NCI-H2029 treated with DMSO at 0.1 percent for 48 hours (cell line): ENCODE measurements at places on chromosomes 6 and 20.

DNA sequence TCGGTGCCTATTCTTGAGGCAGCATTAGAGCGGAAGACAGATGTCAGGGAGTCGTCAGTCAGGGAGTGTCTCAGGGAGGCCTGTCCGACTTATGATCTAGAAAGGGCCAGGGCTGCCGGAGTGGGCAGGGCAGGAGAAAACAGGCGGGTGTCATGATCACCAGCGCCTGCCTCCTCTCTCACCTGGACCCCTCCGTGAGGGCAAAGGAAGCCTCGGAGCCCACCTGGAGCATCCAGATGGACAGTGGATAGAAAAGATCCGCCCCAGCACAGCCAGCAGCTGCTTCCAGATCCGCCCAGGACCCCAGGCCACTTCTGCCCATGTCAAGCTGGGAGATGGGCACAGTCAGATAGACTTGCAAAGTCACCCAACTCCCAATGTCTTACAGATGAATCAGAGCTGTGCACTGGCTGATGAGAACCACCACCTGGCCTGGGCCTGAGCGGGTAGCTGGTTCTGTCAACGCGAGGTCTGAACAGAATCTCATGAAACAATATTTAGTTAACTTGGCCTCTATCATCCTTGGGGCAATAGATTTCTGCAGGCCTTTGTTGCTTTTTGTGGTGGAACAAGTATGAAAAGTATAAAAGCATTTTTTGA, 22.2 kb downstream of the PSMG4 start:
- DNase-seq, result no peak

DNA sequence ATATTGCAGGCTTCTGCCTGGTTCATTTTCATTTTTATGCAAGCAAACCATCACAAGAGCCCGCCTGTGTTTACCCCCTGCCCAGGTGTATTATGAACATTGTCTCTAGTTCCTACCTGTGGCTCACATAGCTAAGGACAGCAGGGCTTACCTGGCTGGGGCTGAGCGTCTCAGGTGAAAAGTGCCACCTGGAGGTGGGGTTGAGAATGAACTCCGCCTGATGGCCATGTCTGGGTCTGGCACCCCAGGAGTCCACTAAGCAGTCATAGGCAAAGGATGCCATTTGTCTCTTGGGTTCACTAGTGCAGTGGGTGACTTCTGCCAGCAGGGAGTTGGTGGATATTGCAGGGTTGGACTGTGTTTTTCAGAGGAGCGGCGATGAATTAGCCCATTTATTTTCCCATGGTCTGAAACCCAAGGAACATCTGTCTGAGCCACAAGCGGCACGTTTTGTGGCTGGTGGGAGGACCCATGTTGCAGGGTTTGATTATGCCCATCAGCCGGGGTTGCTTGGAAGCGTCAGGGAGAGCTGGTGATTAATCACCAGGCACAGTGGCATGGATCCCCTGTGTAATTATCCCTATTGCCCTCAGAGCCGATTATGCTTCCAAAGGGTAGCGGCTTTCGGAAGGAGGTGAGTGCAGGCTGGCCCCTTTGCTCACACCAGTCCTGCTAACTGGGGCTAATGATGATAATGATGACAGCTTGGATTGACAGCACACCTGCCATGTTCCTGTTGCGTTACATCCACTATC, 92.1 kb downstream of the CDH26 start:
- peak; percentile 36 for DNase-seq

DNA sequence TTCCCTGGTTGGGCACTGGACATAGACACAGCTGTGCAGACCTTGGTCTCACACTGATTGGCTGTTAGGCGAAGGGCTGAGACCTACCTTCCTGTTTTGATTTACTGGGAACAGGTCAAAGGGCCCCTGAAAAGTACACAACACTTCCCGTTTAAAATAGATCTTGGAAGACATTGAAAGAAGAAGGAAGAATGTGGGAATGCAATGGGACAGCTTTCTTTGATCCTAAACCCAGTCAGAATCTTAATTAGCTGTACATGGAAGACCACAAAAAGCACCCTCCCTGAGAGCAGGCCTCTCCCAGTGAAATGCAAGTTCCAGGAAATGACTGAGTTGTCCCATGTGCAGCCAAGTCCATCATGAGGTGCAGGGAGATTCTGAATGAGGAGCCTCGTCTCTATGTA, 83.6 kb upstream of the EXOC2 start:
- DNase-seq, result no peak

- peak; percentile 1 for DNase-seq
Measured at GRCh38 chr6:29834564-29835436, 7.2 kb downstream of the HLA-G start.

DNA sequence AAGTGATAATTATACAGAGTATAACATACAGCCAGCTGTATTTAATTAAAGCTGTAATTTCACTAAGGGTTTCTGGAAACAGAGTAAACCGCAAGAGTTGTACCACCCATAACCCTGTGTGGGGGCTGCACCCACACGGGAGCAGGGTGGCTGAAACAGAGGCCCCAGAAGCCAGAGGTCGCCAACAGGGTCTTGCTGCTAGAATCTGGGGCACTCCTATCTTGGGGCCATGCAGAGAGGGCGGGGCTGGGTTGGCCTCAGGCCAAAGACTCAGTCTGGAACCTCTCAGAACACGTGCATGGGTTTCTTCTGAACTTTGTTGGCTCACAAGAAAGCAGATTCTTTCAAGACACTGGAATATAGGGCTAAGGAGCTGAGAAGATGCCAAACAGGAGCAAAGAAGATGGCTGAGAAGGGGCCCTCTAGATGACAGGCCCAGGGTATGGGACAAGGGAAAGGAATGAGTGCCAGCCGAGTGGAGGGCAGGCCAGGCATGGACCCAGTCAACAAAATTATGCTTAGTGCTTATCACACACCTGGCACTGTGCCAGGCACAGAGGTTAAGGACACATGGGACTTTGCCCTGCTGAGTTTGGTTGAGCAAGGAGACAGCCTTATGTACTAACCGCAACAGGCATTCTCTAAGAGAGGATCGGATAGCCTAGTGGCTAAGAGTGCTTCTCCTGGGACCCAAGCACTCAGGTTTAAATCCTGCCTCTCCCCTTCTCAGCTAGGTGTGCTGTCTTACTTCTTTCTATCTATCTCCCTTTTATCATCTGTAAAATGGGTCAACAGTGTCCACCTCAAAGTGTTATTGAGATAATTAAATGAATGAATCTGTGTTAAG, 96.6 kb upstream of the FOXP4 start:
- peak; percentile 22 for DNase-seq

GRCh38 chr6:45474376-45474775, 96.6 kb upstream of the SUPT3H start:
- no peak for DNase-seq

GRCh38 chr20:8077137-8077466, 55.0 kb upstream of the PLCB1 start:
- DNase-seq, result no peak

DNA sequence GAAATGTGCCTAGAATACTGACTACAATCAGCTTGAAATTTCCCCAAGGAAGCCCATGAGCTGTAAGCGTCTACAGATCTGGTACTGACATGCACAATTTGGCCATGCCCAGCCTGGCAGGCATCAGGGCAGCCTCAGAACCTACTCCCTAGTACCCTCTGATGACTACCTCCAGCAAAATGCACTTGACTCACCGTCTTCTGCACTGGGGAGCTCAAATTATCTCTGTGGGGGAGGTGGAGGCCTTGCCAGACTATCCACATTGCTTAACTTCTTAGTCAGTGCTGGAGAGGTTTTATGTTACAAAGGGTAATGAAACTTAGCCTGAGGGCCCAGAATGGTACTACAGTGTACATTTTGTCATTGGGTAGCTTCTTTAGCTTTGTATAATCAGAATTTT, 126.0 kb upstream of the ADGRF1 start:
- DNase-seq, result no peak

DNA sequence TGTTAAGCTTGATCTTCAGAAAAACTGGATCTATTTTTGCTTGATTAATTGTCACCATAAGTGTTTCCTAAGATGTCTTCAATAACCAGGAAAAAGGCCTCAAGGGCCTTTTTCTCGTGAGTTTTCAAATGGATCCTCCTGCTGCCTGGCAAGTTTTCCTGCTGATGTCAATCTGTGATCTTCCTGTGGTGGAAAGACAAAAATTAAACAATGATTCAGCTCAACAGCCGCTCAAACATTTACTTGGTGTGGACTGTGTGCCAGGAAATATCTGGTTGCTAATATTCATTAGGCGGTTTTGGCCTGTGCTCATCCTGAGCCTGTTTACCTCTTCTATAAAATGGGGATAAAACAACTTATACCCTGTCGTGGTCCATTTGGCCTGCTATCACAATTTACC, 35.4 kb upstream of the SSTR4 start:
- DNase-seq, result no peak

DNA sequence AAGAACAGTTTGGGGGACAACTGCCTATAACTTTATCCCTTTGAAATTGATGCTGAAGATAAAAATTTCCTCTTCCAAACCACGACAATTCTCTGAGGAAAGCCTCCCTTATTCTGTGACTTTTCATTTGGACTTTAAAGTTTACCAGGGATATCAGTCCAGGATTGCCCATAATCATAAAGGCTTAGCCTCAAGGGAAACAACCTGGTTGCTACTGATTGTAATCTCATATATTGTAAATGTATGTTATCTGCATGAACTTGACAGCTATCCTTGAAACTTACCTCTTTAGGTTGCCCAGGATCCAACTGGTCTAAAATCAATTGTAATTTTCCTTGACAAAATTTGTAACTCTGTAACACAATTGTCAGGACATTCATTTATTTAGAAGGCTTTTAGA, 23.8 kb downstream of the TBC1D32 start:
- no peak for DNase-seq

GRCh38 chr20:1038205-1038604, 36.1 kb upstream of the RSPO4 start:
- no peak for DNase-seq

DNA sequence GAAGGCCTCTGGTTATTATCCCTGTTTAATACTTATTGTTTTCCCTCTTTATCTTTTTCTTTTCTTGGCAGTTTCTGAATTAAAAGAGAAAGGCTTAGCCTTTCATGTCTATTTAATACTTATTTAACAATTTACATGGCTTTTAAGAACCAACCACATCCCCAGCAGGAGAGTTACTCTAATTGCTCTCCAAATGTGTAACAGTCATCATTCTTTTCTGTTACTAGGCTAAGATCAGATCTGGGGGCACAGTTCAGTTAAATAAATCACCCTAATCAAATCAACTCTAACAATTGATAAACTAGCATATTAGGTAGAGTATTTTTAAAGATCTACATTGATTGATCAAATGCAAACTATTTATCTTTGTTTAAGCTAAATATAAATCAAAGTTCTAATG, 54.1 kb upstream of the NT5E start:
- no peak for DNase-seq

DNA sequence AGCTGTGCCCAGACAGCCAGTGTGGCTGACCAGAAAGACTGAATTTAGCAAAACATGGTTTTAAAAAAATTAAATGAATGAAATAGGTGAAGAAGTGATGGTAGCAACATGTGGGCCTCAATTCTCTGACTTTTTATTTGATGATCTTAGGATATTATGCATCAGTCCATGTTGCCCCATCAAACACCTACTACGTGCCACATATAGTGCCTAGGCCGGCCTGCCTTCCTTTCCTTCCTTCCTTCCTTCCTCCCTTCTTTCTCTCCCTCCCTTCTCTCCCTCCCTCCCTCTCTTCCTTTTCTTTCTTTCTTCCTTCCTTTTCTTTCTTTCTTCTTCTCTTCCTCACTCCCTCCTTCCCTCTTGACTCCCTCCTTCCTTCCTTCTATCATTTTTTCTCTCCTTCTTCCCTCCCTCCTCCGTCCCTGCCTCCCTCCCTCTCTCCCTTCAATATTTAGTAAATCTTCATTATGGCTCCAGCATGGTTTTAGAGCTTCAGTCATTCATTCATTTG, 209.8 kb downstream of the TSHZ2 start:
- no peak for DNase-seq

GRCh38 chr6:21883595-21884328, 290.2 kb downstream of the SOX4 start:
- no peak for DNase-seq

DNA sequence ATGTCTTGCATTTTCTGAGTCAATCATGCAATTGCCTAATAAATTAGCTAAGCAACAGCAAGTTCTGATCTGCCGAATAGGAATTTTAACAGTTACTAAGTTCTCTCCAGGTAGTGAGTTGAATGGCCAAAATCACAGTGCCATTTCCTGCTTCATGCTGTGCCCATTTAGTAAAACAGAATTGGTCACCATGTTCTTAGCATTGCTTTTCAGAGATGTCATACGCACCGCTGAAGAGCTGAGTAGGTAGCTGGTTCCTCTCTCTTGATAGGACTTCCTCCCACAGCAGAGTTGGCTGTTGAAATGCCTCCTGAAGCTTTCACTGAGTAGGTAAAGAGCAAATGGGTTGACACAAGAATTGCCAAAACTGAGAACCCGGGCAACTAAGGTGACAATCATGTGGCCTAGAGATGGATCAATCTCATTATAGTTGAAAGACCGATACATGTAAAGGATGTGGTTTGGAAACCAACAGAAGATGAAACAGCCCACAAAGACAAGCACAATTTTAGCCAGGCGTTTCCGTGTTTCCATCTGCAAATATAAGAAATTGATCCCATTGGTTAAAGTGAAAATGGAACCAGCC, 57.1 kb upstream of the GJE1 start:
- DNase-seq, result no peak

DNA sequence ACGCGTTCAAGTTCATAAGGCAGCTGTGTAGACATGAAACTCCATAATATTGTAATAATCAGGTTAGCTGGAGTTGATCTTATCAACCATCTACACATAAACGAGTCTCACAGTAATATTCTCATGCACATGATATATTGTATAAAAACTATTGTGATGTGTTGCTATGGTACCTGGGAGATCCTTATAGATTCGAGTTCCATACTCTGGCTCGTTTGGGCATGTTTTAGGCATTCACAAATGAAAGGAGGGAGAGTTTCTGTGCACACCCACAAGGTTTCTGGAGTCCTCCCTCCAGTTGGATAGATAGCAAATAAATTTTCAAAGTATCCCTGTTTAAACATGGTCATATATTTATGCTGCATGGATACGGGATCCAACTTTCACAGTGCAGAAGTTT, 567.5 kb upstream of the SLC35B3 start:
- no peak for DNase-seq

GRCh38 chr20:16246870-16247269, 326.4 kb downstream of the KIF16B start:
- no peak for DNase-seq

DNA sequence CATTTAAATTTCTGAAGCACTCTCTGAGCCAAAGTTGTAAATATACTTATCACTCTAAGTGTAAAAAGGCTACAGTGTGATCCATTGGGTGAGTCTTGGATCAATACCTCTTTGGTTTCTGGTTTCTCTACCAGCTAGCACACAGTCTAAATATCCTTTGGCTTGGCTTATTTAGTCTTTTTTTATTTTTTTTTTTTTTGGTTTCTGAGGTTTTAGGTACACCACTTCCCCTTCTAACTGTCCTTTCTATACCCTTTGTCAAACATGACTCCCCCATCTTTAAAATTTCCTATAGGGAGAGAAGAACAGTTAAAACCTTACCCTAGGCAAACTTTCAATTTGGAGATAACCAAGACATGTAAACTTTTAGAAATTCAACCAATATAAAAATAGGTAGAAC, 379.0 kb downstream of the PHF3 start:
- DNase-seq, result no peak

GRCh38 chr6:55293116-55293515, 34.2 kb upstream of the GFRAL start:
- no peak for DNase-seq
